GM23248 (cell line): ENCODE measurements at places on chromosomes 7 and 10. TPM values are rescaled to one million over a fixed set of nuclear protein-coding genes. Genes with fewer than 3 reads are reported as not detected.

Gene SPDYE11
- 0.38 and 0.65 TPM in 2 replicates for polyA plus RNA-seq

Gene C7orf57
- not detected in 2 replicates for polyA plus RNA-seq

Gene C10orf53
- not detected in 2 replicates for polyA plus RNA-seq

Gene RAMP3
- polyA plus RNA-seq: not detected in 2 replicates

Gene LIPJ
- 0.18 TPM in 1 of 2 replicates, not detected in the other for polyA plus RNA-seq

Gene CRHR2
- polyA plus RNA-seq: 0.05 TPM in 1 of 2 replicates, not detected in the other

Gene UNC5B
- 2.7 and 3.0 TPM in 2 replicates for polyA plus RNA-seq

Gene CHAT
- not detected in 2 replicates for polyA plus RNA-seq

Gene ZNF503
- polyA plus RNA-seq: 15.4 and 15.7 TPM in 2 replicates
